ENCODE measurements at places on chromosomes 16 and 17.

DNA sequence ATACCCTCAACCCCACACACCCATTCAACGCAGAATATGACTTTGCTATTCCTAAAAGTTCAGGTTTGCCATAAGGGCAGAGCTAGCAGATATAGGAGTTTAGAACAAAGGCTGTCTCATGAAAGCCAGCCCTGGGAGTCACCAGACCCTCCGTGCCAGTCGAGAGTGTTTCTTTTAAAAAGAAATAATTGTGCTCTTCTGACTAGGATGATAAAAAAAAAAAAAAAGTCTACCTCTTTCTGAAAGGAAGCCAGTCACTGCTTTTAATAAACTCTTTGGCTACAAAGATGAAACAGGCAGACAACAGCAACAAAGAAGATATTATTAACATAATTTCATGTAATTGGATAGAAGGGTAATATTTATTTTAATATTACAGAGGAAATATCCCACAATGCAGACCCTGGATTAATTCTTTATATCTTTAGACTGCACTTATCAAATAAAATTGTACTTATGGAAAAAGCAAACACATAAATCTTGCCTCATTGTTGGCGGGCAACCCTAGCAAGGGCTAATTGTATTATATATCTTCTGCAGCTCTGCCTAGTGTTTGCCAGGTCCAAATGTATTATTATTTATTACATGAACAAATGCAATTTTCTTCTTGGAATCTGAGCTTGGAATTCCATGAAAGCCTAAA is 277.5 kb upstream of the DYNLRB2 start:
- no peak for DNase-seq

DNA sequence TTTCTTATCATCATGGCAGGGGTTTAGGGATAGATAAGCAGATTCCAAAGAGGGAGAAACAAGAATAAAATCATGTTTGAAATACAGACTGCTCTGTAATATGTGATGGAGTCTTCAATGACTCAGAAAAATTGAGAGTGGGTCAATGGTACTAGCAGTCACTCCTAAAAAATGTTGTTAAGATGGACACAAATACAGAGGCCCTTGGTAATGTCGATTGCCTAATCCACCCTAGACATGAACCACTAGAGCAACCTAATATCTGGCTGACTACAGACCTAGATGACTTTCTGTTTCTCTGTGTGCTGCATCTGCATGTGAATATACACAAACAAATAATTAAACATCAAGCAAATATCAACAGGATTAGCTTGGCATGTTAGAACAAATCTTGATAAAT is 135.8 kb downstream of the CDH8 start:
- DNase-seq = no peak

DNA sequence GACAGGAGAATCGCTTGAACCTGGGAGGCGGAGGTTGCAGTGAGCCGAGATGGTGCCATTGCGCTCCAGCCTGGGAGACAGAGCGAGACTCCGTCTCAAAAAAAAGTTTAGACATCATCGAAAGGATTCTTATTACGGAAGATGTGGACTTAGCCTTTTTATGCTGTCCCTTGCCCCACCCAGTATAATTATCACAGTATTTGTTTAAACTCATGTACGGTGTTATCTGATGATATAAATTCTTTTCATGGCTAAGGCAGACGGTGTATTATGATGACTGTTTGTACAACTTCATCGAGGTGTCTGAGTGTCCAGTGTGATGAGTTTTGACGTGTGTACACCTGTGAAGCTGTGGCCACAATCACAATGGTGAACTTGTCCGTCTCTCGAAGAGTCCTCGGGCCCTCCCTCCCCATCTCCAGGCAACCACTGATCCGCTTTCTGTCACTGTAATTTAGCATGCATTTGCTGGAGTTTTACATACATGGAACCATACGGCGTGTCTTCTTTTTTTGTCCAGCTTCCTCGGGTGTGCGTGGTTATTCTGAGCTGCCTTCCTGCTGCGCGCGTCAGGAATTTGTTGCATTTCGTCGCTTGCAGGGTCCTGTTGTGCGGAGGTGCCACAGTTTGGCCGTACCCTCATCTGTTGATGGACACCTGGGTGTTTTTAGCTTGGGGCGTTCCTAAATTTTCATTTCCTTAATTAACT is 26.2 kb downstream of the BAIAP2 start:
- DNase-seq = no peak

DNA sequence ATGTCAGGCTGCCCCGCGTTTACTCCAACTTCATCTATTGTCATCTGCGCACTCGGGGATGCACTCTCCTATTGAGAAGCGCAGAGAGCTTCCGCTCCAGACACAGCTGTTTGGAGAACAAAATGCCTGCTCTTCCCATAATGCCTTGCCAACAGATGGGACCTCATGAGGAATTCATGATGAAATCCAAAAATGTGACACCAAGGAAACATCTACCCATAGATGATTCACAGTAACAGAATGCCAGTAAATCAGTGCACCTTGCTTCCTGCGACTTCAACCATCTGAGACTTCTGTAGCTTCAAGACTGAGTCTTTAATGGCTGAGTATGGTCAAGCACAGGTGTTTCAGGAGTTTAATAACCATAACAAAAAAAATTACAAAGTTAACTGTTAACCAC is 1144.9 kb upstream of the GOT2 start:
- no peak for DNase-seq

GRCh38 chr16:57146040-57146647 is 39.7 kb downstream of the PSME3IP1 start:
- no peak for DNase-seq

- DNase-seq = peak; percentile 39
These were observed 604 bp downstream of the PRR14 start for GRCh38 chr16:30651124-30652004.

GRCh38 chr17:5044630-5045029 is 9.4 kb upstream of the SLC52A1 start:
- no peak for DNase-seq

GRCh38 chr17:8846768-8847211 is 20.7 kb downstream of the PIK3R6 start:
- no peak for DNase-seq

DNA sequence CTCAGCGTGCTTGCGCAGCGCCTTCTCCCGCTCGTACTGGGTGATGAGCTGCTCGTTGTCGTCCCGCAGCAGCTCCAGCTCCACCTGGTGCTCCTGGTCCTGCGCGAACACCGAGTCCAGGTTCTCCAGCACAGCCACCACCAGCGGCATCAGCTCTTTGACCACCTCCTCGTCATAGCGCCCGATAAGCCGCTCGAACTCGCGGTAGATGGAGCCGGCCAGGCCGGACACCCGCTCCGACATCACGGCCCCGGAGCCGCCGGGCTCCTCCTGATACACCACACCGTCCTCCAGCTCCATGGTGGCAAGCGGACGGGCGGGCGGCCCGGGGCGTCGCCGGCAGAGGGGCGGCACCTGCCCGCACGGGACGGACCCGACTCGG is 320 bp downstream of the SPAG9 start:
- DNase-seq = peak; percentile 30

GRCh38 chr17:61980535-61980934 is 52.8 kb upstream of the INTS2 start:
- DNase-seq = no peak

GRCh38 chr17:37744633-37744927 is 279 bp downstream of the HNF1B start:
- no peak for DNase-seq

DNA sequence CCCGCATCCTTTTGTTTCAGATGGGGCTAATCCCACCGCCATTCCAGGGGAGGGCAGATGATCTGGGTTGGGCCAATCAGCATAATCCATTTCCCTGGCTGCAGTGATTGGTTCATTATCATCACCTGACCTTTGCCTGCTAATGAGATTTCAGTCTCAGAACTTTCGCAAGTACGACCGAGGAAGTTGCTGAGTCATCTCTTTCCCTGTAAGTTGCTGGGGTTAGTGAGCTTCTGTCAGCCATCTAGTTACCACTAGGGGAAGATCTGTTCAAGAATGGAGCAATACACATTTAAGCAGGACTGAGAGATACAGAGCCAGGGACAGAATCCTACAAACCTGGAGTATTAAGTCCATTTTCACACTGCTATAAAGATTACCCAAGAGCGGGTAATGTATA is 65.3 kb upstream of the NUDT7 start:
- no peak for DNase-seq

DNA sequence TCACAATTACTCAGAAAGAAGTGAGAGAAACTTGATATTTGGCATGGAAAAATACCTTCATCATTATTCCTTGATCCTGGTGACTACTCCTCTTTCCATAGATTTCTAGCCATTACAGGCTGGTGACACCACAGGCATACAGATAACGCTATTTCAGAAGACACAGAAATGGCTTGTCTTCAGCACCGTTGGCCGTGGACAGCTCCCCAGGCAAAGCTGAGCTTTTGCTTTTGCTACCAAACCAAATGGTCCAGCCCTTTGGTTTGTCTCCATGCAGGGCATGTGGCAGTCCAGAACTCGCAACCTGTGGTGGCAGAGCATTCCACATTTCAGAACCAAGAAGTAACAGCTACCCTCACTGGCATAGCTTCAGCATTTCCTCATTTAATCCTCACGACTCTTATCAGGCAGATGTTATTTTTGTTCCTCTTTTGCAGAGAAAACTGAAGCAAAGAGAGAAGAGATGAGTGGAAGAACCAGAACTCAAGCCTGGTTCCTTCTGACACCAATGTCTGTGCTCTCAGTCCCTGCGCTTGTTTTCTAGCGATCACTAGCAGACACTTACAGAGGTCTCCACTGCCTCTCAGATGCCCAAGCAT is 55.5 kb downstream of the HS3ST4 start:
- DNase-seq = no peak

DNA sequence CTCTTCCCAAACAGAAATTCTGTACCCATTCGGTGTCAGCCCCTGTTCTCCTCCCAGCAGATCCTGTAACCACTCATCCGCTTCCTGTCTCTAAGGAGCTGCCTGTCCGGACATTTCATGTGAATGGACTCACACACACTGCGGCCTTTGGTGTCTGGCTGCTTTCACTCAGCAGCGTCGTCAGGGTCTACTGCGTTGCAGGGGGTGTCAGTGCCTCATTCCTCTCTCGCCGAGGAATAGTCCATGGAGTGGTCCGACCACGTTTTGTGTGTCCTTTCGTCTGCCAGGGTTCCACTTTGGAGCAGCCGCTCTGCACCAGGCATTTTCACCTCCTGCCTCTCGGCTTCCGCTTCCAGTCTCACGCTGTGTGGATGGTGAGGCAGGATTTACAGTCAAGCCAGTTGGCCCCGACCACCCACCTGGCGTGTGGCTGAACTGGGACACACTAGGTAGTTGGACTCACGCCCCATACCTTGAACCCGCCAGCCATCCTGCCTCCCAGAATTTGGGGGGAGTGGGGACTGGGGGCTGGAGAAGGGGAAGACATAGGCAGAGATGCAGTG is 188.2 kb upstream of the CIBAR2 start:
- DNase-seq = no peak

GRCh38 chr16:4011940-4012629 is 104.2 kb downstream of the ADCY9 start:
- DNase-seq = no peak

DNA sequence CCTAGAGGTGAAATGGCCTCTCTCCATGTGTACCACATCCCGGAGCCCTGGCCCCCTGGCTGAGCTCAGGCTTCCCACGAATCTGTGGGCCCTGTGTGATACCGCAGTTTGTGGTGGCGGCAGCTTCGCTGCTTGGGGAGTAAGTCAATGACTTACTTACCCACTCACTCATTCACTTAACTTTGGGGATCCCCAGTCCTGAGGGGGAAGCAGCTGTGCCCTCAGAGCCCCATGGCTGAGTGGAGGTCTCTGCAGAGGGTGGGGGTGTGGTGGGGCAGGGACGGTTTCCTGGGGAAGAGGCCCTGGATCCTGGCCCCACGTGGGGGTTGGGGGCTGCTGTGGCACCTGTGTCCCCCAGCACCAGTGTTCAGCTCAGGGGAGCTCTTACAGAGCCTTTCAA is 13.2 kb downstream of the KCNJ12 start:
- DNase-seq = no peak

DNA sequence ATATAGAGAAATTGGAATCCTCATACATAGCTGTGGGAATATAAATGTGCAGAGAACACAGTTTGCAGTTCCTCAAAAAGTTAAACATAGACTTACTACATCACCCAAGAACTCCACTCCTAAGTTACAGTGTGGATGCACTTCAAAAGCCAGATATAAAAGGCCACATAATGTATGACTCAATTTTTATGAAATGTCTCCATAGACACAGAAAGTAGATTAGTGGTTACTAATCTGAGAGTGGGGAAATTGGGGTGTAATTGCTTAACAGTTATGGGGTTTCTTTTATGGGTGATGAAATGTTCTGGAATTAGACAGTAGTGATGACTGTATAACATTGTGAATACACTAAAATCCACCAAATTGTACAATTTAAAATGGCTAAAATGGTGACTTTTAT is 60.9 kb downstream of the CACNG1 start:
- DNase-seq = no peak

- no peak for DNase-seq
These were observed 389 bp downstream of the DUS1L start for GRCh38 chr17:82065193-82065637.

GRCh38 chr16:82655072-82655714 is 28.4 kb downstream of the CDH13 start:
- DNase-seq = no peak

DNA sequence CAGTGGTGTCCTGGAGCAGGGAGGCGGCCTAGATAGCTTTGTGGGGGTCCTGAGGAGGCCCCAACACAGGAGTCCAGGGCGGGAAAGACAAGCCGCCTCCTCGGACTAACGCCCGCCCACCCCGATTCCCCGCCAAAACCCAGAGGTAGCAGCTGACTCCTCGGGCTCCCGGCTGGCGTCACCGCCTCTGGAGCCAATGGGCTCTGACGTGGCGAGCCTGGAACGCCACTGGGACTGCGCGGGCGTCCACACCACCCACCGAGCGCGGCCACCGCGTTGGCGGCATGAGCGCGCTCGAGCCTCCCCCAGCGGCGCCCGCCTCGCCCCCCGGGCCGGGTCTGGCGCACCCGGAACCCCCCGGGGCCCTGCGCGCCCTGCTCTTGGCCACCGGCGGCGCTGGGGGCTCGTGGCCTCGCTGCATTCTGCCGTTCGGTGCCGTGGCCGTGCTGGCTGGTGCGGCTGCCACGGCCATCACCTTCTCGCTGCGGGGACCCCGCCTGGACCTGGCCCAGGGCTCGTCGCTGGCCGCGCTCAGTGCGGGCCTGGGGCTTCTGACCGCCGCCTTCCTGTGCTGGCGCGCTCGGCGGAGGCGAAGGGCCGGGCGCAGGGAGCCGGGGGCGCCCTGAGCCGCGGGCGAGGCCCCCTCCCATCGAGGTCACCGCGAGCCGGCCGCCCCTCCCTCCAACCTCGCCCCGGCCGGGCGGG is 3.4 kb upstream of the NTN3 start:
- DNase-seq = peak; percentile 35

DNA sequence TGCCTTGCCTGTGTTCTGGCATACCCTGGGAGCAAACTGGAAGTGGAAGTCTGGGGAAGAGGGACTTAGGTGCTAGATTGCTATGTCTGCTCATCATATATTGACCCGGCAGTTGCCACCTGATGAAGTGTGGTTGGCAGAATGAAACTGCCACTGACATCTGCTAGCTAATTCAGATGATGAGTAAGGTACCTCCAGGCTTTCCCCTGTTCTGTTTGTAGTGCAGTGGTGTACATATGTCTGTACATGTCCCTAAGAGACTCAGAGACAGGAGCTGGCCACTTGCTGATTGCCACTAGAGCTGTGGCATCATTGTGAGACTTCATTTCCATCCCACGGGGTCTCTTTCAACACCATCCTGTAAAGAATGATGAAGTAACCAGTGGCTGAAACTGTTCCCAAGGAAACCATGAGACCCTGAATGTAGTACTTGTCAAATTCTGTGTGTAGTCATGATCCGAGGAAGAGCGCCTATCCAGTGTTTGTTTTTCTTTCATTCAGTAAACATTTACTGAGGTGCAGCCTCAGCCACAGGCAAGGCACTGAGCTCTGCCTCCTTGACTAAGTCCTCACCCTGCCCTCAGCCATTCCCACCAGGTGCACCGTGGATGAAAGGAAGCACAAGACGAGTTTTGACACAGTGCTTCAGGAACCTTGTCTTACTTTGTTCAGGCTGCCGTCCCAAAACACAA is 13.2 kb downstream of the CLUAP1 start:
- no peak for DNase-seq

Measured in SHP77 treated with DMSO at 0.1 percent for 48 hours (cell line).